Tibial nerve (tissue), 4 donors: ENCODE measurements at places on chromosomes 1 and 21. TPM values are rescaled to one million over a fixed set of nuclear protein-coding genes. Genes with fewer than 3 reads are reported as not detected.

Gene FAM163A
- total RNA-seq: not detected

Gene RASSF5
- total RNA-seq: 24.0 TPM

Gene GPR25
- total RNA-seq: not detected

Gene MAN1C1
- total RNA-seq: 14.6 TPM

Gene IGSF9
- total RNA-seq: 0.20 TPM

Gene THAP3
- 35.0 TPM for total RNA-seq

Gene ITPKB
- 82.0 TPM for total RNA-seq

- DNase-seq: no peak
These were observed 21.3 kb upstream of the MAPKAPK2 start for GRCh38 chr1:206663362-206663761.

- DNase-seq: no peak
These were observed 1.3 kb upstream of the GALE start for GRCh38 chr1:23801876-23802275.

GRCh38 chr1:198669023-198669698 lies 30.3 kb downstream of the PTPRC start:
- no peak for DNase-seq

DNA sequence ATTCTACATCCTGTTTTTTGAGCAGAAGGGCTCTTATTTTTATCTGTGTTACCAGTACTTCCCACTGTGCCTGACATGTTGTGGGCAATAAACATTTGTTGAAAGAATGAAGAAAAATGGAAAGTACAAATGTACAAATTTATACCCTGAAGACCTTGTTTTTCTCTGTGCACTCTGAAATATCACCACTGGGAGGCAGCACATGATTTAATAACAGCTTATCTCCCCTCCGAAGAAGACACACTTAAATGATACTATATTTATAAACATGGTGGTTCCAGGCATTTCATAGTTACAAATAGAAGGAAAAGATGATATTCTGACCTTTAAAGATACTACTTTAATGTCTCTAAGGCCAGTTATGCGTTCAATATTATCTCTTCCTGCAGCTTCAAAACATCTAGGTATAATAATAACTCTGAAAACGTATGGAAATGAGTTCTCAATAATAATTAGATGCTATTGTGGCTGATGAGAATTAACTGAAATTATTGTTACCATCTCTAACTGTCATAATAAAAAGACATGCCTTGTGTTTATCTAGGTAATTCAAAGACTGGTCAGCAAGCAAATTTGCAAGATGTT lies 12.8 kb downstream of the DYNLT5 start:
- DNase-seq: peak; percentile 90

DNA sequence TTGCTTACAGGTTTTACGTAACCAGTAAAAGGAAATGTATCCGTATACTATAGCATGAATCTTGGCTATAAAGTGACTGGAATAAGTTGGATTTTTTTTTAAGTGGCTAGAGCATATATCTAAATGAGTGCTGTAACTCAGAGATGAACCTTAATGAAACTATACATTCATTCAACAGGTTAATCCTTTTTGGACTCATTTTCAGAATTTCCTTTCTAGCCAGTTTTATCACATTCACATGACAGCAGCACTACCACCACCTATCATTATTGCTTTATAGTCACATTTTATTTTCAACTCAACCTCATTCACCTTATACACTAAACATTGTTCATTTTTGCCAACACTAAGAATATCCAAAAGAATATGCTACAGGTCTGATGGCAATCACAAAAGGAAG lies 30.6 kb downstream of the FRRS1 start:
- no peak for DNase-seq

DNA sequence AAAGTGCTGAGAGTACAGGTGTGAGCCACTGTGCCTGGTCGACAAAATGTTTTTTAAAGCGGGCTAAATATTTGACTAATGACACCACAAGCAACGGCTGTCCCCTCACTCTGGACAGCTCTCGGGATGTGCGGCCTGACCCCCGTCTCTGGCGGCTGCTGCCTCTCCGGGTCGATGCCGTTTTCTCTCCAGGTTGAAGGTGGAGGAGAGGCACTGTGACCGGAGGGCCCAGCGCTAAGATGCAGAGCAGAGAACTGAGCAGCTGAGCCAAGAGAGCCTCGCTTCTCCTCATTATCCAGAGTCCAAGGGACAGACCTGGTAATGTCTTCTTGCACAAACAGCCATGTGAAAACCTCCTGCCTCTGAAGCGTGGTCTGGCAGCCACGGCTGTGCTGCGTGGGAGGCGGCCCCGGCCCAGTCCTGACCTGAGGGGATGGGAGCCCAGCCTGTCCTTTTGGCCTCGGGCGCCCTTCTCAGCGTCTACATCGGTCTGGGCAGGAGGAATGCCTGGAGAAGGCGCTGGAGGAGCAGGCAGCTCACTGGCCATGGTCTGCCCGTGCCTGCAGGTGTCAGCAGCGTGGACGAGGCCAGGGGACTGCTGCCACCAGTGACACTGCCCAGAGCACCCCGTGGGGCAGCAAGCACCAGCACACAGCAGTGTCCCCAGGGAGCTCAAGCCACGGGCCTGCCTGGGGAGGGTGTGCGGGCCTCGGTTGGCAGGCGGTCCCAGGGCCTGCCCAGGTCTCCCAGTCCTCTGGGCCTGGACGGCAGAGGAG lies 10.3 kb downstream of the MORN1 start:
- no peak for DNase-seq

DNA sequence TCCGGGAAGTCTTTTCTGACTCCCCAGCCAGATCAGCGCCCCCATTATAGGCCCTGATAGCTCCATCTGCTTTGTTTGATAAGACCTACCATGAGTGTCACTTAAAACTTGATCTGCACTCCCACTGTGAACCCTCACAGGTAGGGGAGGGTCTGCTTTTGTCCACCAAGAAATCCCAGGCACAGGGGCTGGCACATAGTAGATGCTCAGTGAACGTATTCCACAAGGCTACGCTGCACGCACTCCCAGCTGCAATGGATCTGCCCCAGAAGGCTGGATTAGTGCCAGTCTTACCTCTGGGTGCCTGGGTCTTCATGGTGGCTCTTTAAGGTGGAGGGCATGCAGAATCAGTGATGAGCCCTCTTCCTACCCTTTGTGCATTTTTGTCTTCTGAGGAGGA lies 447.1 kb downstream of the PTPRU start:
- peak; percentile 2 for DNase-seq

- no peak for DNase-seq
These were observed 188.1 kb upstream of the KIAA0040 start for GRCh38 chr1:175380521-175381300.

DNA sequence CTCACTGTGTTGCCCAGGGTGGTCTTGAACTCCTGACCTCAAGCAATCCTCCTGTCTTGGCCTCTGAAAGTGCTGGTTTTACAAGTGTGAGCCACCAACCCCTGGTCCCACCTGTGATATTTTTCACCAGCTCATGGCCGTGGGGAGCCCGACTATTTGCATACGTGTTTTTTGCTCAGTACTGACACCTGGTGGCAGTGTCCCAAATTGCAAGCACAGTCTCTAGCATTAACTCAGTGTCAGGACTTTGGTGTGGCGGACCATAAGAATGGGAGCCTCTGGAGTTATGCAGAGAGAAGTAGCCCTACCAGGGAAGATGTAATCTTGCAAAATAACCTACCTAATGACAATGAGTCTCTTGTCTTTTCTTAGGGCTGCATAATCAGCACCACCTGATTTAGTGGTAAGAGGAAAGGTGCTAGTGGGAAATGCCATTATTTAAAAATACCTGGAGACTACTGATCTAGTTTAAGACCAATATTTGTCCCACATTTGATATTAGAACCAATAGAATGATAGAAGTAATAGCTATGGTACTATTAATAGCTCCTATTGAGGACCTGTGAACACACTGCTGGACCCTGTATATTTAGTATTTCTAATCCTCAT lies 305.4 kb downstream of the DISC1 start:
- DNase-seq: no peak

- no peak for DNase-seq
These were observed 58.9 kb upstream of the GNG4 start for GRCh38 chr1:235708390-235708962.

DNA sequence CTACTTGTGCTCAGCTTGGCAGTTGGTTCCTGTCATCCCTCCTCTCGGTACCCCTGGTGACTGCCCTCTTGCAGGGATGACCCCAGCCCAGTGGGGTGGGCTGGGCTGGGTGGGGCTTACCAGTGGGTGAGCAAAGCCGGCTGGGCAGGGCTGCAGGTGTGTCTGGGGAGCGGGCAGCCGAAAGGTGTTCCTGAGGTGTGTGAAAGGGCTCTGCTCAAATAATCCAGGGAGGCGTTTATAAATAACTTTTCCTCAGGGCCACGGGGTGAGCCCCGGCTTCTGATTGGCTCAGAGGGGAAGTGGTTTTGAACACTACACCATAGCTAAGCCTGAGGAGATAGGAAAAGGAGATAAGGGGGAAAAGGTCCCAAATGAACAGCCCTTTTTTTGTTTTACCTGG lies at the start of gene SLC26A9:
SLC26A9 (minus strand) TSS at position 212 of the 400 bp plus-strand sequence. CDS start 7,636 bp downstream, outside the sequence.
- no peak for DNase-seq
